NCI-H146 (cell line): ENCODE measurements at places on chromosomes 5 and 9.

GRCh38 chr5:129601576-129601975 is 141.5 kb downstream of the ADAMTS19 start:
- no peak for DNase-seq

- no peak for DNase-seq
Measured at GRCh38 chr9:87862536-87863268, 20.0 kb upstream of the SPATA31E1 start.

DNA sequence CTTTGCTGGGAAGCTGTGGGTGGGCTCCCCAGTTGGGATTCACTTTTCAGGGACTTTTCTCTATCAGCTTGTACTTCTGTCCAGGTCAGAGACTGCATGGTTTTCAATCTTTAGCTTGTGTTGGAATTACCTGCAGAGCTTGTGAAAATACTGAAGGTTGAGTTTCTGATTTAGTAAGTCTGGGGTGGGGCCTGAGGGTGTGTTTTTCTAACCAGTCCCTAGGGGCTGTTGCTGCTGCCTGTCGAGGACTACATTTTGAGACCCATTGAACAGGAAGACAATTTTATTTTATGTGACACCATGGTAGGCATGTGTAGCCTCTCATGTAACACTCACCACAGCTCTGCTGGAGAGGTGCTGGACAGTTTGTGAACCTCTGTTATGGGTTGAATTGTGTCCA is 14.7 kb upstream of the MLANA start:
- no peak for DNase-seq

DNA sequence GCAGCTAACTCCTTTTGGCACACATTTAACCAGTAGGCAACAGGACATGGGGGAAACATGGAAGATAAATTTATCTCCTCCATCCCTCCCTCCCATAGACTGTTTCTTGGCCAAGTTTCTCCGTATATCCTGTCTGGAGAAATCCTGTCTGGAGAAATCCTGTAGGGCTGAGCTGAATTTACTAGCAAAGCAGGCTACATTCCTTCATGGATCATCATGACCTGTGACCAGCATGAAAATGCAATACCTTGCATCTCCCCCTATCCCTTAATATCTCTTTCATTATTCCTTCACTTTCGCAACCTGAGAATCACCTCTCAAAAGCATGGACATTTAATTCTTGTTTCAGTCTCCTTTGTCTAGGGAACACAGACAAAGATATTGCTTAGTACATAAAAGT is 379.1 kb downstream of the PSAT1 start:
- DNase-seq, result no peak

DNA sequence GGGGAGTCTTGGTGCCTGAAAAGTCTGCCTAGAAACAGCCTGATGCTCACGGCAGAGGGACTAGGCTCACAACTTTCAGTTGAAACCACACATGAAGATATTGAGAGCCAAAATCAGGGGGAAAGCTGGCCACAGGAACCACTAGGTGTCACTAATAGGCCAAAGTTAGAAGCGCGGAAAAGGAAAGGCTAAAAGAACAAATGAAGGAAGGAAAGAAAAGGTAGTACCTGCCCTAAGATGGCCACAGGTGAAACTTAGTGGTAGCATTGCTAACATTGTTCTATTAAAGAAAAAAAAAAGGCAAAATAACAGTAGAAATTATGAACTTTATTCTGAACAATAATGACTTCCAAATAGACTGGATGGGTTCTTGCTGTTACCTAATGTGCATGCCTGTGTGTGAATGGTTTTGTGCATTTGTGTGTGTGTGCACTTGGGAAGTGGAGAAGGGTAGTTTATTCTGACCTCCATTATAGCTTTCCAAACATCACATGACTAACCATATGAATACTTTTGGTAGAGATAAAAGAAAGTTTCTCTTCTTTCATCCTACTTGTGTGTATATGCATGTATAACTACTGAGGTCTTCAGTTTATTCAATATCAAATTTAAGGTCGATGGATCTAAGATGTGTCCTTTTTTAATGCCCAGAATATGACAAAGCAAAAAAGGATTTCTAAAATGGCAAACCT is 2.1 kb upstream of the RFESD start:
- DNase-seq, result peak; percentile 36

GRCh38 chr5:31850981-31851689 is 212.2 kb downstream of the PDZD2 start:
- no peak for DNase-seq

DNA sequence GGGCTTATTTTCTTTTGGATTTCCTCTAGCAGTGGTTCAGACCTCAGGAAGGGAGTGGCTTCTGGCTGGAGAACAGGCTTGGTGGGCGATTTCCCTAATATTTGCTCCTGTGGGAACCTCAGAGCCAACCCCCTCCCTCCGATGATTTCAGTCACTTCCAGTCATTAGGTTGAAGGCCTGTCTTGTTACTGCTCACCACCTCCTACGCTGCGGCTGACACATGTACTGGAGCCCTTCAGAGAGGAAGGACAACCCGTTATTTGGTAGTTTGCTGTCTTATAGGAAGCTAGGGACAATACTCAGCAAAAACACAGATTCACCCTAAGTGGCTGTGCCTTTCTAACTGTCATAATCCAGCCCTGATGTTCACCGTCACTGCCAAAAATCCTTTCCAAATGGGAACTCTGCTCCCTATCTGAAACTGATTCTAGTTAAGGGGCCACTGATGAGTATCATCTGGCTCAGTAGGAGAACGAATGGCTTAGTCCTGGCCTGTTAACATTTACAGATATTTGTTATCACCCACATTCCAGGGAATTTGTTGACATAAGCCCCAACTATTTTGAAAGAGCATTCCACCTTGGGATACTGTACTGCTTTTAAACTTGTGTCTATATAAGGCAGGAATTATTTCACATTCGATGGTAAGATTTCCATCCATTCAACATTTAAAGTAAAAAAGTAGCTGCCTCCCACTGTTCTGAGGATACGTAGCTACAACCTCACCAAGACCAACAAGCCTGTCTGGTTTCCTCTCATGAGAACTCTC is 29.3 kb upstream of the ANKH start:
- no peak for DNase-seq

DNA sequence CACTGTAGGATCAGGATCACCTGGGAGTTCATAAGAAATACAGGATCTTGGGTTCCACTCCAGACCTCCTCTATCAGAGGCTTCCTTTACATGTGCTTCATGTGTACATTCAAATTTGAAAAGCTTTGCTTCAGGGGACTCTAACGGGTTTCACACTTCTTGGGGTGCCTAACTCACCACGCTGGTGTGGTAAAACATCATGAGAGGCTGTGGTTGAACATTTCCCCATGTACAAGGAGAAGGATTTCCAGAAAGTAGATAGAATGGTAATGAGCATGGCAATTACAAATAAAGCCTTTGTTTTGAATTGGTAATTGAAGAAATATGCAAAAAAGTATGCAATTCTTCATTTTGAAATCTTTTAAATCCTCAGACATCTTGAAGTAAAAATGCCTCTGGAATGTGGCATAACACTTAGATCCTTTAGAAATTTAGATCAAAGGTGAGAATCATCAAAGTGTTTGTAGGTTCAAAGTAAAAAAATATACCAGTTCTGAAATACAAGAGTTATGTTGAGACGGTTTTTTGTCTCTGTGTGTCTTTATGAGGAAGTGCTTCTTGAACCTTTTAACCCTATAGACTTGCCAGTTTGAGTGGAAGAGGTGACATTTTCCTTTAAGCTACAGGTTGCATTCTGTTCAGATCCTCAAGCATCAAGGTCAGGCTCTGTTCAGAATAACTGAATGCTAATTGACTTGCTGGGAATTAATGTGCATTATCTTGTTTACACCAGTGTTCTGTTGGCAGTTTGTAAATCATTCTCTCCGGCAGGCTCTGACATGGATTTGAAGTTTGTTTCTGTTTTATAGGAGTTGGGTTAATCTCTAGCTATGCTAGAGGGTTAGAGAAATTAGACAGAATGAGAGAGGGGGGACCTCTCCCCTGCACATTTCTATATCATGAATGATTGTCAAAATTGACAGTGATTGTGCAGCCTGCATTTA is 415.3 kb downstream of the MAN2A1 start:
- DNase-seq, result no peak

DNA sequence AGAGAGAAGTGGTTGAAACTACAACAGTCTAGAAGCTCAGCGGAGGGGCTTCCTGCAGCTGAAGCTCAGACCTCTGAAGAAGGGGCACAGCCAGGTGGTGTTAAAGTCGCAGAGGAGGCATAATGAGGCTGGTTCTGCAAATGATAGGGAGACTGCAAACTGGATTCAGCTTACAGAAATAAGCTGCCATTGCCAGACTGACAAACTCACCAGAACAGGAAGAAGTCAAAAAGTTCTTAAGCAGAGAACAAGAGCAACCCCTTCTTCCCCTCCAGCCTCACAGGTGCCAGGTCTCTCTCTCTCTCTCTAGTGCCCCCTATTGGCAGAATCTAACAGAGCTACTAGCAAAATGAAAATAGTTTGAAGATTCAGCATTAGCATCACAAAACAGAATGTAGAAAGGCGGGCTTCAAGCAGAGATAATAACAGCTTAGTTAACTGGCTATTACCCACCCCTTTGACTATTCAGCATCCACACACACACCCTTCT is 76.7 kb downstream of the GRAMD2B start:
- peak; percentile 85 for DNase-seq

- no peak for DNase-seq
Measured at GRCh38 chr5:155309021-155309746, 295.6 kb downstream of the KIF4B start.

GRCh38 chr9:93684806-93685543 is 108.6 kb downstream of the PHF2 start:
- DNase-seq, result peak; percentile 11

- no peak for DNase-seq
Measured at GRCh38 chr5:36820900-36821299, 55.7 kb upstream of the NIPBL start.

GRCh38 chr5:61831736-61832135 is 474.3 kb upstream of the KIF2A start:
- no peak for DNase-seq

GRCh38 chr5:175275097-175275496 is 168.9 kb downstream of the DRD1 start:
- DNase-seq, result no peak

GRCh38 chr9:100098046-100098886 is 534 bp downstream of the ERP44 start:
- peak; percentile 66 for DNase-seq

DNA sequence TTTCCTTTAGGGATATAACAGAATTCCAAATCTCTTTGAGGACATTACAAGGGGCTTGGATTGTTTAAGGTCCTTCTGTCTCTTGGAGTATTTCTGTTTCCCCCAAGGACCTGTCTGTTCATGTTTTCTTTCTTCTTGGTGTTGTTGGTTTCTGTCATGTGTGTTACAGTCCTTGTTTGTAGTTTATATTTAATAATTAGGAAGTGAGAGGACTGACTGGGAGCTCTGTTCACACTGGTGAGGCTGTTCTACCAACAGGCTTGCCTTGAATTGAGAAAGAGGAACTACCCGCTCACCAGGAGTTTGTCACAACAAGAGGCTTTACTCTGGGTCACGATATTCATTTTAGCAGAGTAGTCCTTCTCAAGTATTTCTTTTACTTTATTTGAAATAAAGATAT is 119.2 kb upstream of the SV2C start:
- no peak for DNase-seq

DNA sequence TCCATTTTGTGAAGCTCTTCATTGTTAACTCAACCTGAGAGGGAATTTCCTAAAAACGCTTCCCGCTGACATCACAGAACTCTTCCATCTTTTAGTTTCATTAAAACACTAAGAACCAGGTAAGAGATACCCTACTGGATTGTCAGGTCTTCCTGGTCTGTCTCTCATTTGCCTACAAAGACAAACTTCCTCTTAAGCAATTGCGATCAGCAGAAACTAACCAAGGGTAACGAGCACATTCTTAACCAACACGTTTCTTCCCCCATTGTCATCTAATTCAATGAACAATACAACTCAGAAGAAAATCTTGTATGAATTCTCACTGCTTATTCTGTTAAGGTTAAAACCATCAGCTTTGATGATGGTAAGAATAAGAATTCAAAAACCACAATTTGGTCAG is 6.6 kb downstream of the FBXW11 start:
- no peak for DNase-seq

DNA sequence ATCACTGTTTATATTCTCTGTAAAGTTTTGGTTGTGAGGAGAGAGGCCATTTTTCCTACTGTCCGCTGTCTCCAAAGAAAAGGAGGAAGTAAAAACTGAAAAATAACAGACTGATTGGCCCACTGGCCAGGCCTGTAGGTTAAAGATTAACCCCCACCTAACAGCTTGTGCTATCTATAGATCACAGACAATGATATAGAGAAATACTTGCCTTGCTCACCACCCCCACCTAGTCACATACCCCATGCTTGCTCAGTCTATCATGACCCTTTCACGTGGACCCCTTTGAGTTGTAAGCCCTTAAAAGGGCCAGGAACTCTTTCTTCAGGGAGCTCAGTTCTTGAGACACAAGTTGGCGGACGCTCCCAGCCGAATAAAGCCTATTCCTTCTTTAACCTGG is 357.4 kb downstream of the PRDM9 start:
- no peak for DNase-seq

DNA sequence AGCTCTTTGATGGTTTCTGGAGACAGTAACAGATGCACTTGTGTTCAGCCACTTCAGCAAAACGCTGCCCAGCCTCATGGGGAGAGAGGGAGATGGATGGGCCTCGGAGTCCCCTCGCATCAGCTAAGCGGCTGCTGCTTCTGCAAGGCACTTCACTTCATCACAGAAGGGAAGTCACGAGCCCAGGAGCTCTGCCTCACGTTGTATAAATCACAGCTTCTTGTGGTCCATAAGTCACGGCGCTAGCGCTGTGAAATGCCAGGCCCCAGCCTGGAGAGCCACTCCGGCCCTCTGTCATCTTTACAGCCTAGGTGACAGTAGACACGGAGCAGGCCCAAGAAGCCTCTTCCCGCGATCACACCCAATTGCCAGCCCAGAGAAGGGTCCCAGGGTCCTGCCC is 23.4 kb downstream of the DBH start:
- no peak for DNase-seq

GRCh38 chr9:135156525-135157510 is 69.3 kb downstream of the OLFM1 start:
- no peak for DNase-seq

DNA sequence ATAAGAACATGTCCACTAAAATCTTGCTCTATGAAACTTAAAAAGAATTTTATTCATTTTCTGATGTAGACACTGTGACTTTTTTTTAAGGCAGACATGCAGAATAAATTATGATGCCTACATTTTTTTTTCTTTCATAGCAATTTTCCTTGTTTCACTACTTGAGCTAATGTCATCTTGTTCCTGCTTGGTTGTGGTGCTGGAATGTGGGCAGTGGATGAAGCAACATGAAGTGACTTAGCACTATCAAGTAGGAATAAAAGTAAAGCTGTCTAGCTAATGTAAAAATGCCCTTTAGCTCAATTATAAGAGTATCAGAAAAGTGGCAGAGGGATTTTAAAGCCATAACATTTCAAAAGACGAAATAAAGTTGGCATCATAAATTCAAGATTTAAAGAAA is 191.0 kb downstream of the ADAMTS6 start:
- DNase-seq, result no peak

DNA sequence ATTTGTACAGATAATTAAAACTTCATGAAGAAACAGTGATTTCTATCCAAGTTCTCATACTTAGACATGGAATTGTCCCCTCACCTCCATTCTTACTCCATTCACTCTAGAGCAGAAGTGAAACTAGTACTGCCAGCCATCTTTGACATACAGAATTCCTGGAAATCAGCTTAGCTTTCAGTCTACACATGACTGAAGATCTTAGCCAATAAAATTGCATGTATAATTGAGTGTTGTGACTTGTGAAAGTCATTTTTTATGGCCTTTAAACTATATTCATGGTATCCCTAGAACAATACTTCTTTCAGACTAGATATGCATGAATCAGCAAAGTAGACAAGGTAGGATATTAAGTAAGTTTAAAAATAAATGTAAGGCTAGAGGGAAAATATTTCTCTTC is 705.2 kb upstream of the ZNF608 start:
- DNase-seq, result no peak

- DNase-seq, result no peak
Measured at GRCh38 chr9:111559000-111559610, 34.1 kb downstream of the ZNF483 start.
